ENCODE measurements at places on chromosomes 7 and 10. TPM values are rescaled to one million over a fixed set of nuclear protein-coding genes. Genes with fewer than 3 reads are reported as not detected.

Gene MCU
- total RNA-seq: 50.0 TPM

Gene OR9A2
- total RNA-seq: not detected

Gene UNC5B
- 14.5 TPM for total RNA-seq

DNA sequence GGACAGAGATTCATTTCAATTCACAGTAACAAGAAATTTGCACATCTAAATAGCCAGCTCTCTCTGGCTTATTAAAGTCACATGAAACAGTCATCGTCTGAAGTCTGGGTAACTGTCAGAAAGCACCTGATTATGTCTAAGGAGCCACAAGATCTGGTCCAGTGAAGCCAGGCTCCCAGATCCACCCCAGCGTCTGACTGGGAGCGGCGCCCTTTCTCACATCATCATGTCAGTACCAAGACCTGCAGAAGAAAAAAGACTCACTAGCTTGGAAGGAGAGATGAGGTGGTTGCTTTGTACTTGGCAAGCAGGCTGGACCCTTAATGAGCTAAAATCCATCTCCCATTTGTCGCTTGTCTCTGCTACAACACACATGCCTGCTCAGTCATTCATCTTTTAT, 58.4 kb downstream of the VOPP1 start:
- no peak overlapping the region for H3K27ac ChIP-seq
- no peak for DNase-seq
- no peak overlapping the region for H3K4me3 ChIP-seq
- peaks cover 19% of the 10 kb centered on the region for H3K36me3 ChIP-seq
- no peaks in the 10 kb centered on the region for H3K4me1 ChIP-seq

DNA sequence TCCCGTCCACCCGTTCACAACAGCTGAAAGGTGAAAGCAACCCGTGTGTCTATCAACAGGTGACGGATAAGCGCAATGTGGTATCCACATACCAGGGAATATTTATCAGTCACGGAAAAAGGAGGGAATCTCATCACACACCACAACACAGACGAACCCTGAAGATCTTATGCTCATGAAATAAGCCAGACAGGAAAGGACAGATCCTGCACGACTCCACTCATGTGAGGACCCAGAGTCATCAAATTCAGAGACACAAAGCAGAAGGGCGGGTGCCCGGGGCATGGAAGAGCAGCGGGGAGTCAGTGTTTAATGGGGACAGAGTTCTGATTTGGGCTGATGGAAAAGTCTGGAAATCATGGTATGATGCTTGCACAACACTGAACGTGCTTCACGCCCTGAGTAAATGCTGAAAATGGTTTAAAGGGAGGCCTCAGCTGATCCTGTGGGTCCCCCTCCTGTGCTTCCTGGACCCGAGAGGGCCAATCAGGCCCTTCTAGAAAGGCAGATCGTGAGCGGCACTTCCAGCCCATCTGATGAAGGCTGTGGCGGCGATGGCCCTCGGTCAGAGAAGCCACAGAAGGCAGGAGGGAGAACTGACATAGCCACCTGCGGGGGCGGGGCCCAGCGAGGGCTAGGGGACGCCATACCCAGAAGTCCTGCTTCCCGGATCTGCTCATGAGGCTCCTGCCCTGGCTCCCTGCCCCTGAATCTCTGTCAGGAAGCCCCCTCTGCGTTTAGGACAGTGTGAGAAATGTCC, 19.1 kb downstream of the WDR86 start:
- H3K4me3 ChIP-seq: no peak overlapping the region
- H3K36me3 ChIP-seq: peaks cover 27% of the 10 kb centered on the region
- no peak overlapping the region for H3K27ac ChIP-seq
- no peak for DNase-seq
- H3K27me3 ChIP-seq: no peaks in the 10 kb centered on the region

DNA sequence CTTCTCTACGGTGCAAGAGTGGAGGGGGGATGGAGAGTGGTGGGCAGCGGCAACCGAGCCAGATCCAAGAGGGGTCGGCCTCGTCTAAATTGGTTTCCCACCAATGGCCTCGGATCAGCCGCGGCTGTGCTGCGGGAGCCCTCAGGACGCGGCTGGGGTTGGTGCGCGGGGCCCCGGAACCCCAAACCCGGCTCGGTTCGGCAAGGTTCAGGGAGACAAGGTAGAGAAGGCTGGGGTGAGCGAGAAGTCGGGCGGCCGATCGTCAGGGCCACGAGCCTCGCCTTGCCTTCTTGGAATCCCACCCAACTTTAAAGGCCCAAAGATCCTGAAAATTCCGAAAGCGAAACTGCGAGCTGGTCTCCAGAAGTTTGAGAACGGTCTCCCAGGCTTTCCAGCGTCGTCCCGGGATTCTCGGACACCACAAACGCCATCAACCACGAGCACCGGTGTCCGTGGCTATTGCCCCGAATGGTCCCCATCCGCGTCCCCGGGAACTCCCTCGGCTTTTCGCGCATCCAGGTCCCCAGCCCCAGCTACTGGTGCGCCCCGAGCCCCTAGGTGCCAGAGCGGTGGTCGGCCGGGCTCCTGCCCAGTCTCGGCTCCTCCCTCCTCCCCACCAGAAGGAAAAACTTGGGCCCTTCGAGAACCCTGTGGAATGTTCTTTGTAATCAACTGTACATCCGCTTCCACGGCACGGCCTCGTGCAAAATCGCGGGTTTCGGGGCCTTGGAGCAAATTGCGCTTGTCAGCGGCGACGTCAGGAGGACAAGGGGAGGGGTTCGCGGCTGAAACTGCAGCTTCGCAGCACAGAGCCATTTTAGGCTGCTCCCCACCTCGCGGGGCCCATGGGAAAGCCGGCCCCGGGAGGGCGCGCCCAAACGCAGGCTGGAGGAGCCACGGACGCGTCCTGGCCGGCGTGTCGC, 3.2 kb downstream of the SFMBT2 start:
- peaks cover 56% of the 10 kb centered on the region for H3K27me3 ChIP-seq
- peak overlapping the region; percentile 94 for H3K4me3 ChIP-seq
- DNase-seq: peak; percentile 71
- H3K4me1 ChIP-seq: no peaks in the 10 kb centered on the region
- H3K36me3 ChIP-seq: no peaks in the 10 kb centered on the region

- no peak overlapping the region for H3K27ac ChIP-seq
- DNase-seq: no peak
- H3K27me3 ChIP-seq: no peaks in the 10 kb centered on the region
- no peaks in the 10 kb centered on the region for H3K4me1 ChIP-seq
- H3K4me3 ChIP-seq: no peak overlapping the region
Measured at GRCh38 chr7:99791021-99791420, 7.0 kb upstream of the CYP3A4 start.

DNA sequence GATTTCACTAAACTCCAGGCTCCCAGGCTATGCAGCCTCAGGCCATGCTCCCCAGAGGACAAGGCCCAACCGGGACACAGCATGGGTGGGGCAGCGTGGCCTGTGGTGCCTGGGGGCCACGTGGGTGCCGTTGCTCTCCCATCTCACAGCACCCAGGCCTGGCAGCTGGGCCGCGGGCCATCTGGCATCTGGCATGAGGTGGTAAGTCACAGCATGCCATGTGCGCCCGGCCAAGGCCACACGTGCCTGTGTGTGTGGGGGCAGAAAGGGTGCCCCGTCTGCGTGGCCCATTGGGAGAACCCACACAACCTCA, 204.1 kb downstream of the EBF3 start:
- H3K36me3 ChIP-seq: no peaks in the 10 kb centered on the region
- no peak overlapping the region for H3K4me3 ChIP-seq
- peaks cover 11% of the 10 kb centered on the region for H3K4me1 ChIP-seq
- DNase-seq: peak; percentile 18
- no peak overlapping the region for H3K27ac ChIP-seq
- H3K27me3 ChIP-seq: no peaks in the 10 kb centered on the region

Data from endodermal cell (in vitro differentiated cells).